Activated naive CD4-positive, alpha-beta T cell treated with anti-CD3 and anti-CD28 coated beads, Interleukin-2, amount 10 ng/mL, durations not matched to agents 7 days and 5 days (primary cell): ENCODE measurements at places on chromosomes 13 and 19.

- H3K27me3 ChIP-seq, result peaks cover 4% of the 10 kb centered on the region
- H3K36me3 ChIP-seq, result peaks cover 28% of the 10 kb centered on the region
- peak overlapping the region; percentile 98 for H3K27ac ChIP-seq
- H3K4me3 ChIP-seq, result peak overlapping the region; percentile 99
- H3K4me1 ChIP-seq, result peaks cover 37% of the 10 kb centered on the region
Observed at GRCh38 chr19:15418231-15418578, 583 bp downstream of the AKAP8L start.

GRCh38 chr19:2507109-2507508 lies 31.2 kb downstream of the GADD45B start:
- H3K27ac ChIP-seq, result peak overlapping the region; percentile 97
- no peaks in the 10 kb centered on the region for H3K36me3 ChIP-seq
- peaks cover 46% of the 10 kb centered on the region for H3K4me1 ChIP-seq
- H3K27me3 ChIP-seq, result peaks cover 15% of the 10 kb centered on the region
- DNase-seq, result peak; percentile 74

- H3K4me3 ChIP-seq, result no peak overlapping the region
- no peak overlapping the region for H3K27ac ChIP-seq
- H3K36me3 ChIP-seq, result no peaks in the 10 kb centered on the region
- no peak for DNase-seq
Observed at GRCh38 chr13:101709952-101710351, 257.5 kb downstream of the ITGBL1 start.

DNA sequence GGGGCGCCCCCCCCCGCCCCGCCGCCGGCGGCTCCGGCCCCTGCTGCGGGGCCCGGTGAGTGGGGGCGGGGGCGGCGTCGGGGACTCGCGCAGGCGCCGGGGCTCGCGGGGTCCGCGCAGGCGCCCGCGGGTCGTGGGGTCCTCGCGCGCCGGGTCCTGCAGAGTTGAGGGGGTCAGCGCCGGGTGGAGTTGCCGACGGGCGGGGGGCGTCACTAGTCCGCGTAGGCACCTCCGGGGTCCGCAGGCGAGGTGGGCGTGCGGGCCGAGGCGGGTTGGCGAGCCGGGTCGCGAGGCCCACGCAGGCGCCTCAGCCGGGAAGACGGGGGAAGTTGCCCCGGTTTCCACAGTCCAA lies 365 bp downstream of the PPP6R1 start:
- peak overlapping the region; percentile 74 for H3K4me3 ChIP-seq
- peaks cover 45% of the 10 kb centered on the region for H3K4me1 ChIP-seq
- H3K36me3 ChIP-seq, result peaks cover 44% of the 10 kb centered on the region
- H3K27ac ChIP-seq, result peak overlapping the region; percentile 99
- peaks cover 4% of the 10 kb centered on the region for H3K27me3 ChIP-seq
- peak; percentile 61 for DNase-seq

DNA sequence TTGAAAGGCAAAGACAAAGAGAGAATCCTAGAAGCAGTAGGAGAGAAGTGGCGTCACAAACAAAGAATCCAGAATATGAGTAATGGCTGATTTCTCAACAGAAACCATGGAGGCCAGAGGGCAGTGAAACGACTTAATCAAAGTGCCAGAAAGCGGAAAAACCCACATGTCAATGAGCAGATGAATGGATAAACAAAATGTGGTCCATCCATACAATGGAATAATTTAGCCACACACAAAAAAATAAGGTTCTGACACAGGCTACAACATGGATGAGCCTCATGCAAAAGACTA lies 52.2 kb upstream of the RANBP3 start:
- no peaks in the 10 kb centered on the region for H3K27me3 ChIP-seq
- H3K36me3 ChIP-seq, result no peaks in the 10 kb centered on the region
- no peak for DNase-seq
- H3K27ac ChIP-seq, result no peak overlapping the region

GRCh38 chr13:42893214-42893671 lies 98.8 kb downstream of the EPSTI1 start:
- H3K27ac ChIP-seq, result no peak overlapping the region
- H3K4me3 ChIP-seq, result no peak overlapping the region
- no peaks in the 10 kb centered on the region for H3K27me3 ChIP-seq
- DNase-seq, result no peak

- H3K27me3 ChIP-seq, result peaks cover 35% of the 10 kb centered on the region
- no peak for DNase-seq
- H3K4me3 ChIP-seq, result no peak overlapping the region
- peaks cover 6% of the 10 kb centered on the region for H3K36me3 ChIP-seq
Observed at GRCh38 chr13:48578516-48579164, 45.8 kb upstream of the RCBTB2 start.

- H3K36me3 ChIP-seq, result no peaks in the 10 kb centered on the region
- no peak overlapping the region for H3K4me3 ChIP-seq
- H3K4me1 ChIP-seq, result no peaks in the 10 kb centered on the region
- H3K27me3 ChIP-seq, result peaks cover 55% of the 10 kb centered on the region
Observed at GRCh38 chr19:33343859-33344572, 29.5 kb upstream of the CEBPG start.

DNA sequence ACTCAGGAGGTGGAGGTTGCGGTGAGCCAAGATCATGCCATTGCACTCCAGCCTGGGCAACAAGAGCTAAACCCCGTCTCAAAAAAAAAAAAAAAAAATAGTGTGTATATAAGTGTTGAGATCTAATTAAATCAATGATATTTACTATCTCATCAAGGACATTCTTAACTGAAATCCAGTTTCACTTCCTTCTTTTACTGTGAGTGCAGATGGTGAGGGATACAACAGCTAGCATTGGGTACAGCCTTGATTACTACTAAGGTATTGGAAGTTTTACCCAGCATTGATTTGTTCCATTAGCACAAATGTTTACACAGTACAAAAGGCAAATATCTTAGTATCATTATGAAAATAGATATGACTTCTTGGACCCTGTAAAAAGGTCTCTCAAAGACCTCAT lies 546.6 kb downstream of the KCTD12 start:
- DNase-seq, result no peak
- H3K4me1 ChIP-seq, result no peaks in the 10 kb centered on the region
- no peaks in the 10 kb centered on the region for H3K27me3 ChIP-seq
- no peak overlapping the region for H3K4me3 ChIP-seq
- H3K36me3 ChIP-seq, result no peaks in the 10 kb centered on the region
- no peak overlapping the region for H3K27ac ChIP-seq
